Umbilical cord (tissue), 2 donors: ENCODE measurements at places on chromosomes 7 and 10.

- peak; percentile 34 for DNase-seq
These were observed 13.9 kb downstream of the TSPAN14 start for GRCh38 chr10:80468002-80468401.

GRCh38 chr7:55265836-55266642, 99.1 kb upstream of the LANCL2 start:
- no peak for DNase-seq

- no peak for DNase-seq
These were observed 13.1 kb downstream of the PODXL start for GRCh38 chr7:131543298-131543697.

DNA sequence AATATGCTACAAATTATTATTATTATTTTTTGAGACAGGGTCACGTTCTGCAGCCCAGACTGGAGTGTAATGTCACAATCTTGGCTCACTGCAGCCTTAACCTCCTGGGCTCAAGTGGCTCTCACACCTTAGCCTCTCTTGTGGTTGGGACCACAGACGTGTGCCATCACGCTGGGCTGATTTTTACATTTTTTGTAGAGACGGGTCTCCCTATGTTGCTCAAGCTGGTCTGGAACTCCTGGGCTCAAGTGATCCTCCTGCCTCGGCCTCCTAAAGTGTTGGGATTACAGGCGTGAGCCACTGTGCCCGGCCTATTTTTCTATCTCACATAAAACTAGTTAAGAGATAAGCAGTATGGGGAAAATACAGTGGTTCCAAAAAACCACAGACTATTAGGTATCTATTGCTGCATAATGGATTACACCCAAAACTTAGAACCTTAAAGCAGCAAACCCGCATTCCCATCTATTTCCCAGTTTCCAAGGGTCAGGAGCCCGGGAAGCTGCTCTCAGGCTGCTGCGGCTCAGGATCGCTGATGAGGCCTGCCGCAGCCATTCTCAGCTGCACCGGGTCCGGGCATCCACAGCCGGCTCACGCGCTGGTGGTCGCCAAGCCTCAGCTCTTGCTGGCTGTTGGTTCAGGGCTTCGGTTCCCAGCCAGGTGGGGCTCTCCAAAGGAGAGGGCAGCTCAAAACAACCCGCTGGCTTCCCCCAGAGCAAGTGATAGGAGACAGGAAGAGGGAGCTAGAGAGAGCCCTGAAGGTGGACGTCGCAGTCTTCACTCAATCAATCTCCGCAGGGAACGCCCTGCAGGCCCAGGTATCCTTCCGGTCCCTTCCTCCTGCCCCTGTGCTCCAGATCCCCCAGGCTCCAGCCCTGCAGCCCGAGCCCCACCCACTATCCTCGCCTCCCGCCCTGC, 128.2 kb downstream of the UBE2H start:
- peak; percentile 34 for DNase-seq

GRCh38 chr10:8352171-8353075, 297.9 kb downstream of the GATA3 start:
- DNase-seq: no peak

GRCh38 chr10:12353399-12354242, 4.3 kb downstream of the CAMK1D start:
- no peak for DNase-seq

GRCh38 chr10:124991835-124992234, 49.9 kb downstream of the ZRANB1 start:
- DNase-seq: no peak

DNA sequence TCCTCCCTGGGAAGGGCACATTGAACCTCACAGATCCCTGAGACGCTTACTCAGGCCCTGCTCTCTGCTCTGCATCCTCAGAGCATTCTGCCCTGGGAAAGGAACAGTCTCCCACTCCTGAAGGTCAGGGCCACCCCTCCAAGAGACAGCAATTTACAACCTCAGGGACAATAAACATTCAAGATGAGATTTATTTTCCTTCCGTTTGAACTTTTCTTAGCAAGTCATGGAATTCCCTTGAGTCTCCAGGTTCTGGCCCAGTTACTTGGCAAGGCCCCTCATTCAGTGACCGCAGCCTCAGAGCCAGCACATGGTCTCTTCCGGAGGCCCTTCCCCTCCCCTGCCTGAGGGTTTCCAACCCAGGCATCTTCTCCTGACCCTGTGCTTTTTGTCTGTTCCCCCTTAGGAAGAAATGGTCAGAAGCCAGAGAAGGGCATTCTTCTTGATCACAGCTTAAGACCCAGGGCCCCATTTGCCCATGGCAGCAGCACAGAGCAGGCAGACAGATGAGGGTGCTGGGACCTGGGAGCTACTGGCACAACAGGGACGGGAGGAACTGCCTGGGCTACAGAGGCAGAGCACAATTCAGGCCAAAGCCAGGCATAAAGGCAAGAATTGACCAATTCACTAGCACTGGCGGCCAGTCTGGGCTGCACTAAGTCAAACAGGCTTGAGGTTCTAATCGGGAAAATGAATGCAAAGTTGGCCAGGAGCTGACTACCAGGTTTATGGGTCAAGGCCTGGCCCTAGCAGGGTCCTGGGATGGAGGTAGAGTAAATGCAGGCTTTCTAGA, 56.7 kb downstream of the VSTM4 start:
- DNase-seq: no peak

- no peak for DNase-seq
These were observed 989.4 kb downstream of the CCSER2 start for GRCh38 chr10:85317827-85318226.

DNA sequence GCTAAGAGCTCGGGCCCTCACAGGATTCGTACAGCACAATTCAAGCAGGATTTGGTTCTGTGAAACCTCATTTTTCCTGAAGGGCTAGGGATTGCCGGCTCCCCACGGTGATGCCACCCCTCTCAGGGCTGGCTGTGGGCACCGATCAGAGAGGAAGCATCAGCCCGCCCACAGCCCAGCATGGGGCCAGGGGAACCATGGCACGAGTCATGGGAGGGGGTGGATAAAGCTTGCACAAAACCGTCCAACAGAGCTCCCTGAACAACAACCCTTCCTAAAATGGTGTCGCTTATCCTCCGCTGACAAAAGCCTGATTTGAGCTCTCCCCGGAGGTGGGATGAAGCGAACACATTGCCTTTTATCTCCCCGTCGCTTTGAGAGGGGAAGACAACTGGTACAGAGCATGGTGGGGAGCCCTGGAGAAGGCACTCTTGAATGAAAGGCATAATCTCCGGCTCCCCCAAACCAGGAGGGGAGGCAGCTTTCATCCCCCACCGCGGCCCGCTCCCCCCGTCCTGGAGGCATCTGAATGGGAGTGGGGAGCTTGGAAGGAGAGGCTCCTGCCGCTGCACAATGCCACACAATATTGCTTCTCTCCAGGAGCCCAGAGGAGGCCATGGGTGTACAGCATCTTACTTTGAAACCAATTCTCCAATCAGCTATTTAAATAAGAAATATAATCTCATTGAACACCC, 144.0 kb downstream of the RPS24 start:
- no peak for DNase-seq
